ENCODE measurements at places on chromosomes 6 and 20.

- DNase-seq, result no peak
These were observed 104.0 kb downstream of the MKKS start for GRCh38 chr20:10330071-10330470.

- DNase-seq, result no peak
These were observed 69.9 kb upstream of the FLRT3 start for GRCh38 chr20:14407336-14407735.

- DNase-seq, result no peak
These were observed 5.7 kb downstream of the TUBB2A start for GRCh38 chr6:3151691-3152090.

GRCh38 chr6:20757761-20758160, 223.5 kb downstream of the CDKAL1 start:
- DNase-seq, result no peak

GRCh38 chr6:53315086-53315724, 33.5 kb downstream of the ELOVL5 start:
- DNase-seq, result no peak

DNA sequence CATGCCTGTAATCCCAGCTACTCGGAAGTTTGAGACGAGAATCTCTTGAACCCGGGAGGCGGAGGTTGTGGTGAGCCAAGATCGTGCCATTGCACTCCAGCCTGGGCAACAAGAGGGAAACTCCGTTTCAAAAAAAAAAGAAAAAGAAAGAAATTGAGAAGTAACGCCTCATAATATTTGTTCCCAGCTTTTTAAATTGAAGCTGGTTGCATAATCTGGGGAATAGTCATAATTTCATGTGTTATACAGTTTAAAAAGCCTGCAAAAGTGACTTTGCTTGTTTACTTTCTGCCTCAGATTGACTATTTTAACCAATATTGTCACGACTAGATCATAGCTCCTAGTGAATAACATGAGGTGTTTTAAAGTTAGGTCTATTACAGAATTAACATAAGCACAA, 7.2 kb downstream of the FAM217B start:
- DNase-seq, result no peak

GRCh38 chr6:11245381-11246256, 13.2 kb upstream of the NEDD9 start:
- DNase-seq, result no peak

DNA sequence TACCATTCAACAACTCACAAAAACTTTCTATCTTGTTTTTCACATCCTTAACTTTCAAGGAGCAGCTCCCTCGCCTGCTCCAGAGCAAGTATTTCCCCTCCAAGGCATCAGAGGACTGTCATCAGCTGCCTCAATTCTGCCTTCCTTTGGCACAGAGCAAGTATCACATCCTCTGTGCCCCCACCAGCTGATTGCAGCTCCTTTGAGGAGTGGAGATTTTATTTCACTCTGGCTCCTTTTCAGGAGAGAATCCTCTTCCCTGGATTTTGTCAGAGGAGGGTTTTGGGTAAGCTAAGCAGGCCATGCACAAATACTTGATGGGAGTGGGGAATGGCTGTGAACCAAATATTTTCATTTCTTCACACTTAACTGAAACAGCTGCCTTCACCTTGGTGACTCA, 610.5 kb upstream of the FLRT3 start:
- DNase-seq, result no peak

DNA sequence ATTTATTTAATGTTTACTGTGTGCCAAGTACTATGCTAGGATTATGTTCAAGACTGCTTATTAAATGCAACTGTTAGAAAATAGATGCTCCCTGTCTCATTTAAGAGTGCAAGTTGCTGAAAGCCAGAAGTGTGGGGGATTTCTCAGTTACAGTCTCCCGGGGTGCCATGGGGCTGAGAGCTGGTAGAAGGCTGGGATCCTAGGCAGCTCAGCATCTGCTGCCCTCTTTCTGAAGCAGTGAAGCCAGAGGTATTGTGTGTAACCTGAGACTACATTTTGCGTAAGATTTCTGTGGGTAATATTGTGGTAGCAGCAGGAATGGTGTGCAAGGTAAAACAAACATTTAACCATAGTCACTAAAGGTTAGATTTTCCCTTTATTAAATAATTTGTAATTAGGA, 120.6 kb downstream of the AKAP7 start:
- DNase-seq, result no peak
